ENCODE measurements at places on chromosomes 2 and 18.

DNA sequence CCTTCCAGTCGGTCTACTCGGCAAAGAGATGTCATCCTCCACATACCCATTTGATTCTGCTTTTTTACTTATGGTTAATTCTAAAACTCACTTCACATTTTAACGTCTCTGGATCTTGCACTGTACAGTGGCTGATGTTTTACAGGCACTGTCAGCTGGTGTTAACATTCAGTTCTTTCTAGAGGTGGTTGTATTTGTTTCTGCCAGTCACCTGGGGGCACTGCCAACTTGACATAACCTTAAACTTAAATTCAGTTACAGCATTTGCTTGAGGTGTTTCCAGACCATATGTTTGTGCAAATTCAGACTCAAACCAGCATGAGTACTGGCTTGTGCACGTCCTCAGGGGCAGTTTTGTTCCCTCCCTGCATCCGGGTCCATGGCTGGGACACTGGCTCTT, 5.3 kb upstream of the TMEM185B start:
- DNase-seq: no peak

DNA sequence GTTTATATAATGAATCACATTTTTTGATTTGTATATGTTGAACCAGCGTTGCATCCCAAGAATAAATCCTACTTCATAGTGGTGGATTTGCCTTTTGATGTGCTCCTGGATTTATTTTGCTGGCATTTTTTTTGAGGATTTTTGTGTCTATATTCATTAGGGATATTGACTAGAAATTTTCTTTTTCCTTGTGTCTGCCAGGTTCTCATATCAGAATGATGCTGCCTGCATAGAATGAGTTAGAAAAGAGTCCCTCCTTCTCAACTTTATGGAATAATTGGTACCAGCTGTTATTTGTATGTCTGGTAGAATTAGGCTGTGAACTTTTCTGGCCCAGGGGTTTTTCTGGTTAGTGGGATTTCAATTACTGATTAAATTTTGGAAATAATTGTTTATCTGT, 457.4 kb upstream of the DSEL start:
- no peak for DNase-seq

GRCh38 chr2:127398239-127398590, 10.4 kb upstream of the MAP3K2 start:
- DNase-seq: peak; percentile 78

DNA sequence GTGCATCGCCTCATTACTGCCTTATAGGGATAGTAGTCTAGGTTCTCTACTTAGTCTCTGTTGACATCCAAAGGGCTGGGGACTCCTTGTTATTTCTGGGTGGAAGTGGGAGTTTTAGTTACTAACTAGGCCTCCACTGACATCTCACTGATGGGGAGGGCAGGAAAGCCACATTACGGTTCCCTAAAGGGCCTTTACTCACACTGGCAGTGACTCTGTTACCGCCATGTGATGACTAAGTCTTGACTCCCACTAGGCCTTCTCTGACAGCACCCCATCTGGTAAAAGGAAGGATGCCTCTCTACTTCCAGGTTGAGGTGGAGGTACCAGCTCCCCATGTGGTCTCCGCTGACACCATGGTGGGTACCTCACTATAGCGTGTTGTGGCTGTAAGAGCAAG, 14.0 kb upstream of the BCL2L11 start:
- no peak for DNase-seq

DNA sequence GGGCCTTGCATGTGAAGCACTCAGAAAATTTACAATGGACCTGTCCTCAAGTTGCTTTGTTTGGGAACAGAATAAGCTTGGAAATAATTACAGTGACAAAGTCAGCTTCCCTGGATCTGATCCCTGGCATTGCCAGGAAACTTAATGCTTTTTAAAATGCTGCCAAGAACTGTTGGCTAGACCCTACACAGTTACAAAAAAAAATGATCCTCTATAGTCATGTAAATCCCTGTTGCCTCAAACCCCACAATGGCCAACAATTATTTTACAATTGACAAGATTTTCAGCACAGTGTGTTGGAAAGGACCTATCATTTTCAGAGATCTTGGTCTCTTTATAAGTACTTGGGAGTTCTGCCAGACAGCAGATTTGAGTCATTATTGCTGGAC, 470.4 kb upstream of the ACVR2A start:
- DNase-seq: no peak

GRCh38 chr2:85330839-85331636, 3.2 kb upstream of the TGOLN2 start:
- DNase-seq: no peak

GRCh38 chr2:56709181-56709580, 525.4 kb downstream of the CCDC85A start:
- DNase-seq: no peak
